T-helper 9 cell (primary cell): ENCODE measurements at places on chromosomes 12 and 14.

GRCh38 chr14:75411214-75411540 lies 16.6 kb upstream of the JDP2 start:
- no peak for DNase-seq

- DNase-seq, result no peak
Observed at GRCh38 chr14:105465209-105466031, 9.2 kb upstream of the CRIP2 start.

DNA sequence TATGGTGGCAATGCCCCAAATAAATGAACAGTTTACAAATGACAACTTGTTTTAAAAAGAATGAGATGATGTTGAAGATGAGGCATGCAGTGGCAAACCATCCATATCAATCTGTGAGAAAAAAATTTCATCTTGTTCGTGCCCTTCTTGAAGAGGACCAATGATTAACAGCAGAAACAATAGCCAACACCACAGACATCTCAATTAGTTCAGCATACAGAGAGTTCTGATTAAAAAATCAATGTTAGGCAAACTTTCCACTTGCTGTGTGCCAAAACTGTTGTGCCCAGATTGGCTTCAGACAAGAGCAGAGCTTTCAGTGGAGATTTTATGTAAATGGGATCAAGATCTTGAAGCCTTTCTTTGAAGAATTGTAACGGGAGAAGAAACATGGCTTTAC lies 329.9 kb downstream of the BMP4 start:
- DNase-seq, result no peak

- no peak for DNase-seq
Observed at GRCh38 chr12:100555722-100556121, 17.8 kb upstream of the GAS2L3 start.

- DNase-seq, result no peak
Observed at GRCh38 chr12:114163771-114164170, 197.6 kb upstream of the RBM19 start.

GRCh38 chr12:10293151-10293550 lies 14.5 kb upstream of the KLRD1 start:
- DNase-seq, result no peak

DNA sequence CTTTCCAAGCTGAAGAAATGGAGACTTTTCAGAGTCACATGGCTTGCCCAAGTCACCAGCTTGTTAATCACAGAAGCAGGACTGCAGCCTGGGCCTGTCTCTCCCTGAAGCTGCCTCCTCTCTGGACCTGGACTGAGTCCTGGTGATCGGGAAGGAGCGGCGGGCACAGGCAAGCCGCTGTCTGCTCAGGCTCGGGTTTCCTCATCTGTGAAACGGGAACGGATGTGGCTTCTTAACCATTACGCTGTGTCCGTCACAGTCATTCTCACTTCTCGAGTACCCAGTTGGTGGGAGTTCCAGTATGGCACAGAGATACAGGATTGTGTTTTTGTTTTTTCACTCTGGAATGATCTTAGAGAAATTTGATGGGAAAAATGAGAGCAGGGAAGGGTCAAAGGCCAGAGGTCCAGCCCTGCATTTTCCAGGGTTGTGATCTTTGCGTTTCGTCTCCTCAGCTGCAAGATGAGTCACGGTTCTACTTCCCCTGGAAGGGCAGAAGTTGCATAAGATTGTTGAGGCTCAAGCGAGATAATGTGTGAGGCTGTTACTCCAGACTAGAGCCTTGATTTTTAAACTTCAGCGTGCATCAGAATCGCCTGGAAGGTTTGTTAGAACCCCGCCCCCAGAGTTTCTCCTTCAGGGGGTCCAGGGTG lies 7.6 kb upstream of the LRTM2 start:
- DNase-seq, result no peak

DNA sequence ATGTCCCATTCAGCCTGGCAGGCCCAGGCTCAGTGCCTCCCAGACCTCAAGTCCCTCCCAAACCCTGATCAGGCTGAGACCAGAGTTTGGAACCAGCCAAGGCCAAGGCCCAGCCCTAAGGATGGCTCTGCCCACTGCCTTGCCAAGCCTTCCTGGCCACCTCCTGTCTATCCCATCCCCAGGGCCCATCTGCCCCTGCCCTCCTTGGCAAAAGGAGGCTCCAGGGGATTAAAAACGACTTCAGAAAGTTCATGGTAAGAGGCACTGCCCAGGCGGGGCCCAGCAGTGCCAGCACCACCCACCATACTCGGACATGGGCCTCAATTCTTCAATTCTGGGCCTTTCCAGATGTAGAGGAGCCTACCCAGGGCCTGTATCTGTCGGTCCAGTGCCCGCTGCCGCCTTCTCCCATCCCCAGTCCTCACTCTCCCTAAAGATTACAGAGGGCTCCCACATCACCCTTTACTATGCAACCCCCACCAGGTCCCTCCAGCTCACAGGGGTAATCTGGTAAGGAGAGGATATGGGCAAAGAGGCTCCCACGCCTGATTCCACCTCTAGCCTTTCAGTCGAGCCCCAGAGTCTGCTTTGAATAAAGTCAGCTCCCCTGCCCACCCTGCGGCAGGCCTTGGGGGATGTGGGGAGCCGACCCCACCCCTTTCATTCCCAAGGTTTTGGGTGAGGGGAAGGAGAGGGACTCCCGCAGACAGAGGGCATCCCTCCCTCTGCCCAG lies 932 bp downstream of the ADCY6 start:
- DNase-seq, result no peak

DNA sequence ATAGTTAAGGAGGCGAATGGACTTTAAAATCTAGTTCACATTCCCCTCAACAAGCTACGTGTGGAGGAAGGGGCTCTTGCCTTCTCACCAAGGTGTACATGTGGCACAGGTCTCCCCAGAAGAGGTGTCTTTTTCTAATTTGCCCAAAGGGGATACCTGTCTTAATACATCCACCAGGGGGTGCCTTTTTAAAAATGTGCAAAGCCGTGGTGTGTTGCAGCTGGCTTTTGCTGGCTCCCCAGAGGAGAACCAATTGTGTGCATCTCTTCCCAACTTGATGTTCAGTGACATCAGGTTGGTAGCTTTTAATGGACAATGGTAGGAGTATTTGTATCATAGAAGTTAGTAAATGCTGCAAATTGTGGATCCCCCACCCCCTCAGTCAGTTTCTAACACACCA lies 33.8 kb downstream of the CREBL2 start:
- peak; percentile 8 for DNase-seq

GRCh38 chr12:2382370-2383155 lies 329.8 kb downstream of the CACNA1C start:
- no peak for DNase-seq

GRCh38 chr14:52272375-52272774 lies 4.9 kb downstream of the PTGDR start:
- no peak for DNase-seq

DNA sequence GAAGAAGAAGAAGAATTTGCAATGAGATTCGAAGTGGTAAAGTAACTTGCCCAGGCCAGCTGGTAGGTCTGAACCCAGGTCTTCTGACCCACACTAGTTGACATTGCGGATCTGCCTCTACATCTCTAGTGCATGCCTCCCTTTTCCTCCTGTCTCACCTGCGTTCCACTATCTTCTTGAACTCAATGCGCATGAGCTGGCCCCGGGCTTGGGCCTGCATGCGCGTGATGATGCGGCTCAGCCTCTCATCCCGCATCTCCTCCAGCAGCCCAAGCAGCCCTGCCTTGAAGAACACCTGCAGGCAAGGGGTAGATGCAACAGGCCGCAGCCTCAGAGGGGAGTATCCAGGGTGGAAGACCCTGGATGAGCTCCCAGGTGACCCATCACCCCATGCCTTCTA lies 11.9 kb downstream of the MYH6 start:
- DNase-seq, result no peak

- no peak for DNase-seq
Observed at GRCh38 chr14:42002141-42002540, 395.5 kb downstream of the LRFN5 start.

- DNase-seq, result no peak
Observed at GRCh38 chr14:101980700-101981099, 16.3 kb downstream of the DYNC1H1 start.

DNA sequence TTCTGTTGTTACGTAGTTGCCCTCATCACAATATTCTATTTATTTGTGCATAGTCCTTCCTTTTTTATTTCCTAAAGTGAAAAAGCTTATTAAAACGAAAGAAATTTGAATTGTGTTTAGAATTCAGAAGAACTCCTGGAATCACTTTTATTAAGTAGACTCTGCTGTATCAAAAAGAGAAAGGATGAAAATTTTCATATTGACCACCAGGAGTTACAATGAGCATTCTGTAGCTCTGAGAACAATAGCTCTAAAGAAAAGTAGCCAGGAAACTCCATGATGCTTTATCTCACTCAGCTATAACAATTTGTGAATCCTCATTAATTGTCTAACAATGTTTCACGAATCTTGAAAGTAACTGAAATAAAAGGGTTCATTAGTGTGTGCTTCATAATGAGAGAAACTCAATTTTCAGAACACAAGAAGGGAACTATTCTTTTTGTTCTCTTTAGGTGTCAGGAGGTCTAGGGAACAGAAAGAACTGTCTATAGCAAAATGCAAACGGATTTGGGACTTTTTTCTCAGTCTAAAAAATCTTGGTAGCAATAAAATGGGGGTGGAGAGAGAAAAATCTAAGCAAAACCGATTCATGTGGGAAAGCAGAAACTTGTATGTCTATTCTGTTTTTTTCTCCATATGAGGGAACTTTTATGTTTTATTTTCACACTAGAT lies 19.3 kb downstream of the ASCL1 start:
- DNase-seq, result no peak

DNA sequence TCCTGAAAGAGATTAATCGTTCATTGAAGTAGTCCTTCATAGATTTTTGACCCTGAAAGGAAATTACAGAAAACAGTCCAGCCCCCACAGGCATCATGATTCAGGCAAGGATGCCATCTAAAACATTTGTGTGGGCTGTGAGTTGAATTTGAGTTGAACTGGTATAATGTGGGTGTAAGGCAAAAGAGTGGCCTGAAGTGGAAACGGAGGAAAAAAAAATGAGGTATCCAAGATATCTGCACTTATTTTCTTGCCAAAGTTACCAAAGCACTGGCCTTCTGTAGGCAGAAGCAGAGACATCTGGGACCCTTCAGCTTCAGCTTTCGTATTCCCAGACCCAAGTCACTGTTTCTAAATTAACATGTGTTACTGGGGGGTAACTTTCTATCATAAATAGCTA lies 105.1 kb upstream of the DIO2 start:
- DNase-seq, result no peak

- DNase-seq, result no peak
Observed at GRCh38 chr12:62516927-62517326, 50.3 kb downstream of the MON2 start.

- DNase-seq, result no peak
Observed at GRCh38 chr12:62963486-62964041, 28.6 kb upstream of the PPM1H start.

DNA sequence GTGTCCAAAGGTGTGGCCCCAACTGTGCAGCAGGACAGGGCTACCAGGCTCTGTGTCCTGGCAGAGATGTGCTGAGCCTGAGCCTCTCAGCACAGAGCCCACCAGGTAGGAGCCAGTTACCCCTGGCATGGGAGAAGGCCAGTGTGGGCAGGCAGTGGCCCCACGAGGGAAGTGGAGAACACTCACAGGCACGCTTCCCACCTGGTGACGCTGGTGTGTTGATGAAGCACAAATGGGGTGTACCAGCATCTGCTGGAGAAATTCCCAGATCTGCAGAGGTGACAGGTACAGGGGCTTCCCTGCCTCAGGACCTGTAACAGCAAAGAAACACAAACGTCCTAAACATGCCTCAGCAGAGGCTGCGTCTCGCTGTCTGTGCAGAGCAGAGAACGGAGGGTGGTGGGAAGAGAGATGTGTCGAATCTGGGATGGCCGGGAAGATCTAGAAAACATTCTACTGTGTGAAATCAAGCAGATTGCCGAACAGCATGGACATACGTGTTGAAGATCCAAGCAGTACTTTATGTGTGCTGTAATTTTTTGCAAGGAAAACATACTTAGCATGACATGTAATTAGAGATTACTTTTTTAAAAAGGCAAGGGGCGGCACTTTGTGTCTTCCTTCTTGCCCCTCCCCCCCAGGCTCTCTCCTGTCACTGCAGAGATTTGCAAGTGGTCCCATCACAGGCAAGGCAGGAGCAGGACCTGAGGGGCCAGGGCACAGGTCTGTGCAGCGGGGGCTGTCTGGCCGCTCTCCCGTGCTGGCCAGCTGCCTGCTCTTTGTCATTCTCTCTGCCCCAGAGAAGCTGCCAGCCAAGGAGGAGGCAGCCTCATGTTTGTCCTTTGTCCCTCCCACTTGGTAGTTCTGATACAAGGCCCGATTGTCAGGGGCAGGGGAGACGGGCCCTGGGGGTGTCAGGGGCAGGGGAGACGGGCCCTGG lies 17.3 kb downstream of the HIP1R start:
- no peak for DNase-seq

GRCh38 chr12:1916371-1917171 lies 1.9 kb downstream of the CACNA2D4 start:
- DNase-seq, result no peak

DNA sequence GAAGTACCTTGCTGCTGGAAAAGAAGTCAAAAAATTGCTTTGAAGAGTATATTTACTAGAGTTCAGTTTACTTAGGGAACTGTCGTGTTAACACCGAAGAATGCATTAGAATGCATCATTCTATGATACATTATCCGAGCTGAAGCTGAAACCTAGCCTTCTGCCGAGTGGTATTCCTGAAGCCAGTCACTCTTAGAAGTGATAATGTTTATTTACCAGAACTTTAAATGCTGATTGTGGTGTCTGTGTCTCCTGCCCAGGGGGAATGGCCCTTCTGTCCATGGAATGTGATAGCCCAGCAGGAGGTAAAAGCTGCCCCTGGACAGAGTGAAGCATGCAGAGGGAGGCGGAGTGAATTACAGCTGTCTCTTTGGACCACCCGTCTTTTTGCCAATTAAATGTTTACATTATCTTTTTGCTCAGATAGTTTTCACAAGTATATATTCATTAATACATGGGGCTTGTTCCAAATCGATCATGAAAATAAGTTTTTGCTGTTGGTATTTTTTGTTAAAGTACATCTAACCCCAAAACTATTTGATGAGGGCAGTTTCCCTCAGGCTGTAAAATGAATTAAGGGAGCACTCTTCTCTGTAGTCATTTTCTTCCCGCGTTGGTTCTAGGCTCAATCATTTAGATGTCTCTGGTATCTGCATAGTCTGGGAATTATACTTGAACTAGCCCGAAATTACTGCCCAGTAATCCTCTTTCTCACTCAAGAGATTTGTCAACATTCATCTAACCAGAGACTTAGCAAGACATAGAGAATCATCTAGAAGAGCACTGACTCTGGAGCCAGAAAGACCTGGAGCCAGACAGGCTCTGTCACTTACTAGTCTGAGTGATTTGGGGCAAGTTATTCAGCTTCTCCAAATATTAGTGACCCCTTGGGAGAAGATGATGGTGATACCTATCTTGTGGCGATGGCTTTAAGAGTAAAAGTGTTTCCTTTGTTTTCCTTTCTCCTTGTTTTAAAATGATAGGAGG lies 147.6 kb downstream of the CRADD start:
- DNase-seq, result no peak

DNA sequence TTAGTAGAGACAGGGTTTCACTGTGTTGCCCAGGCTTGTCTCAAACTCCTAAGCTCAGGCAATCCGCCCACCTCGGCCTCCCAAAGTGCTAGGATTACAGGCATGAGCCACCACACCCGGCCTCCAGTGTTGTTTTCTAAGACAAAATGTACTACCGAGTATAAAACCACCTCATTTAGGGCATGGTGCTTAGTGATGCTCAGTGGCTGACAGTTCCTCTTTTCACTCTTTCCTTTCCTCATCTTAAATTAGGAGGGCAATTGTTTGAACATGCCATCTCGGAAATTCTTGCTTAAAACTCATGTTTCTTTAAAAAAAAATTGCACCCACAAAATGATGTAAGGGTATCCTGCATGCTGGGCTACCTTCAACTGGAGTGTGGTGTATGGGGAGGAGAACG lies 89.0 kb downstream of the RFX4 start:
- DNase-seq, result no peak

GRCh38 chr12:32025906-32026305 lies 66.7 kb downstream of the RESF1 start:
- no peak for DNase-seq
